Right cardiac atrium (tissue), 5 donors: ENCODE measurements at places on chromosomes 7 and 10. TPM values are rescaled to one million over a fixed set of nuclear protein-coding genes. Genes with fewer than 3 reads are reported as not detected.

Gene NKX6-2
- total RNA-seq, result not detected

Gene PPP1R9A
- 24.6 TPM for total RNA-seq

Gene TMEM236
- 0.71 TPM for total RNA-seq

Gene MARCHF5
- total RNA-seq, result 30.7 TPM

Gene SH2D4B
- not detected for total RNA-seq

Gene GLI3
- 2.4 TPM for total RNA-seq

Gene PLXNA4
- 12.2 TPM for total RNA-seq

Gene GRID2IP
- total RNA-seq, result not detected
